ENCODE measurements at places on chromosomes 13 and 19. TPM values are rescaled to one million over a fixed set of nuclear protein-coding genes. Genes with fewer than 3 reads are reported as not detected.
A peak's percentile ranks its signal among the peaks of the same experiment; 100 is the strongest.

CYP2A6 gene
- not detected for total RNA-seq

SBSN gene
- not detected for total RNA-seq

DAND5 gene
- 1.2 TPM for total RNA-seq

CEACAM16 gene
- total RNA-seq = not detected

CYP4F11 gene
- total RNA-seq = not detected

ZNF844 gene
- total RNA-seq = 8.0 TPM

INSR gene
- total RNA-seq = 3.9 TPM

EFNB2 gene
- 2.3 TPM for total RNA-seq

ZNF575 gene
- total RNA-seq = not detected

JAK3 gene
- not detected for total RNA-seq

DNA sequence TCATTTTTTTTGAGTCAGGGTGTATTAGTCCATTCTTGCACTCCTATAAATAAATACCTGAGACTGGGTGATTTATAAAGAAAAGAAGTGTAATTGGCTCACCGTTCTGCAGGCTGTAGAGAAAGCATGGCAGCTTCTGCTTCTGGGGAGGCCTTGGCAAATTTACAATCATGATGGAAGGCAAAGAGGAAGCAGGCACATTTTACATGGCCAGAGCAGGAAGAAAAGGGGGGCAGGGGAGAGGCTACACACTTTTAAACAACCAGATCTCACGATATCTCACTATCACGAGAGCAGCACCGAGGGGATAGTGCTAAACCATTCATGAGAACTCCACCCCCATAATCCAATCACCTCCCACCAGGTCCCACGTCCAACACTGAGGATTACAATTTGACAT, 44.5 kb upstream of the MIR17HG start:
- no peak for DNase-seq

GRCh38 chr13:85615031-85615430, 184.2 kb downstream of the SLITRK6 start:
- no peak for DNase-seq

GRCh38 chr13:86282442-86282841, 483.2 kb upstream of the SLITRK6 start:
- no peak for DNase-seq

- peak; percentile 68 for DNase-seq
Observed at GRCh38 chr13:20360041-20360491, 127.9 kb upstream of the GJB6 start.

DNA sequence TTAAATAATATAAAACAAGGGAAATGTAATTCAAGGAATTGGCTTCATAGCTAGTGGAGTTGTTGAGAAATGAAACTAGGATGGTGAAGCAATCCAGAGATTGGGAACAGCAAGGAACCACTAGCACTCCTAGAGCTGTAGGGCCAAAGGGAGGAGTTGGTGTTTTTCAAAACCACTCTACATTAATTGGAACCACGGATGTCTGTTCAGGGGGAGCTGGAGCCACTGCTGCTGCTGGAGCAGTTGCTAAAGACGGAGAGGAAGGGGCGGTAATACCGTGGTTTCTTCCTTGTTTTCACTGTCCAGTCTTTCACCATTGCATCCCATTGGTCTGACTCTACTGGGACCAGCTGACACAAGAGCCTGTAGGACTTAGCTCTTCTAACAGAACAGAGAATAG, 8.5 kb downstream of the DNAJC15 start:
- DNase-seq = no peak

- no peak for DNase-seq
Observed at GRCh38 chr19:33688171-33688992, 66.6 kb downstream of the CHST8 start.

- no peak for DNase-seq
Observed at GRCh38 chr13:38355595-38356119, 6.0 kb downstream of the UFM1 start.

DNA sequence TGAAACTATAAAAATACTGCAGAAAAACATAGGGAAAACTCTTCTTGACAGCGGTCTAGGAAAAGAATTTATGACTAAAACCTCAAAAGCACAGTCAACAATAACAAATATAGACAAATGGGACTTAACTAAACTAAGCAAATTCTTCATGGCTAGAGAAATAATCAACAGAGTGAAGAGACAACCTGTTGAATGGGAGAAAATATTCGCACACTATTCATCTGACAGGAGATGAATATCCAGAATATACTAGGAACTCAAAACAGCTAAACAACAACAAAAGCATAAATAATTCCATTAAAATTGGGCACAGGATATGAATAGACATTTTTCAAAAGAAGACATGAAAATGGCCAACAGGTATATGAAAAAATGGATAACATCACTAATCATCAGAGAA, 303.6 kb upstream of the PRR20A start:
- DNase-seq = no peak

- DNase-seq = no peak
Observed at GRCh38 chr19:10516064-10516385, 1.2 kb downstream of the S1PR5 start.

DNA sequence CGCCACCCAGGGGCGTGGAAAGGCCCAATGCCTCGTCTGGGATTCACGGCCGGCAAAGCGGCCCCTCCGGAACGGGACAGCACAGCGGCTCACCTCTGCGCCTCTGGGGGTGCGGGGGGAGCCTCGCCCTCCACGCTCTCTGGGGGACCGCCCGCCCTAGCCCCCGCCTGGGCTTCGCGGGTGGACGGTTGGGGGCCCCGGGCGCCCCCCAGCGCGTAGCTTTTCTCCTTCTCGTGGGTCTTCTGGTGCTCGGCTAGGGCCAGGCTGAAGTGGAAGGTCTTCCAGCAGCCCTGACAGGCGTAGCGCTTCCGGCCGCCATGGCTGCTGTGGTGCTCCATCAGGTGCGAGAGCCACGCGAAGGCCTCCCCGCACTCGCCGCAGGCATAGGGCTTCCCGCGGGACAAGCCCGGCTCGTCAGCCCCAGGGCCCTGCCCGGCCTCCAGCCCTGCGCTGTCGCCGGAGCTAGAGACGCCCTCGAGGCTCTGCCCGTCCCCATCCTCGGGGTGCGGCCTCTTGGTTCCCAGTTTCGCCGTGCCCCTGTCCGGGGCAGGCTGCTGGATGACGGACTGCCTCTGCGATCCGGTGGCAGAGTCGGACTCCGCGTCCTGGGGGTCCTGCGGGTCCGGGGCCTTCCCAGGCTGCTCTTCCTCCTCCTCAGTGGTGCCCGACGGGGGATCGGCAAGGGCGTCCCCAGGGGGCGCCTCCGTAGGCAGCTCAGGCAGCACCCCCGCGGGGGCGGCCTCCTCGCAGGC, 13.3 kb downstream of the ZSCAN18 start:
- no peak for DNase-seq

DNA sequence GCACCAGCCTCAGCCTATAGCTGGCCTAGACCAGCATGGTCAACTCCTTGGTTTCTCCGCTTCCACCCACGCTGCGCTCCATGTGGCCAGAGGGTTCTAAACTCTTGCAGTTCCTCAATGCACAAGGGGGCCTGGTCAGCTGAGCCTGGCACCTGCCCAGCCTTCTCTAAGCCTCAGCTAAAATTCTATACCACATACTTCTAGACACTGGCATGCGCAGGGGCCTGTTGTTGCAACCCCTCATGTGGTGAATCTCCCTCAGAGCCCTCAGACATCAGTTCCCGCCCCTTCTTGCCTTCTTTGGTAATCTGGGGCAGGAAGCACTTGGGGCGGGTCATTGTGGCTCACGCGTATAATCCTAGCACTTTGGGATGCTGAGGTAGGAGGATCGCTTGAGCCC, 19.7 kb upstream of the LDLR start:
- no peak for DNase-seq

DNA sequence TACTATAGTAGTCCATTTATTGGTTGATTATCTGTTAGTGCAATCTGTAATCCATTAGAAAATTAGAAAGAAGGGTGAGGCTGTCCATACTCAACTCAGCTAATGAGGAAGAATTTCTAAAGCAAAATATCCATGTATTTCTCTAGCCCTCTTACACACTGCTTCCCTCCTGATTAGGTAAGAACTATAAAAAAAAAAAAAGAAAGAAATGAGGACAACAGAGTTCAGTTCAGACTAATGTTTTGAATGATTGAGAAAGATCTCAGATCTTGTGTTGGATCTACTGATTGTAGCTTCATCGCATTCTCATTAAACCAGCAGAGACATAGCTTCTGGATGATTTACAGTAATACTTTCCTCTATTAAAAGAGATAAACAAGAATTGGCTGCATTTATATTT, 233.3 kb downstream of the KLF5 start:
- DNase-seq = no peak

GRCh38 chr19:33280351-33280921, 21.9 kb downstream of the CEBPA start:
- DNase-seq = no peak

GRCh38 chr13:101631395-101631794, 178.9 kb downstream of the ITGBL1 start:
- DNase-seq = no peak

GRCh38 chr13:28043224-28043623, 54.7 kb upstream of the URAD start:
- DNase-seq = no peak

DNA sequence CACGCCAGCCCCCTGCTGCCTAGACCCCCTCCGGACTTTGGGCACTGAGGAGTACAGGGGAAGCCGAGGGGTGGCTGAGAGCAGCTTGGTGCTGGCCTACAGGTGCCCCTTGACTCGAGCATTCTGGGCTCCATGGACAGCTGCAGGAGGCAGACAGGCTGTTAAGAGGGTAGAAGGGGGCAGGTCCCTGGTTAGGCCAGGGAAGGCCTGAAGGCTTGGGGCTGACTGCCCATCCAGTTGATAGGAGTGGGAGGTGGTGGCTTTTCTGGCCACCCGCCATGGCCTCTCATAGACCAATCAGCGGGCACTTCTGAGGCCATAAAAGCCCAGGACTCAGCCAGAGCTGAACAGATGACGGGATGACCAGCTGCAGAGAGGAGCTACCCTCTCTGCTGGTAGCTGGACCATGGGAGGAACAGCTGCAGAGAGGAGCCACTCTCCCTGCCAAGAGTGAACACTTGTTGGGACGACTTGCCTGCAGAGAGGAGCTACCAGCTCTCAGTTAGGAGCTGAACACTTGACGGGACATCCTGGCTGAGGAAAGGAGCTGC, 10.7 kb upstream of the SUPT20H start:
- DNase-seq = no peak

DNA sequence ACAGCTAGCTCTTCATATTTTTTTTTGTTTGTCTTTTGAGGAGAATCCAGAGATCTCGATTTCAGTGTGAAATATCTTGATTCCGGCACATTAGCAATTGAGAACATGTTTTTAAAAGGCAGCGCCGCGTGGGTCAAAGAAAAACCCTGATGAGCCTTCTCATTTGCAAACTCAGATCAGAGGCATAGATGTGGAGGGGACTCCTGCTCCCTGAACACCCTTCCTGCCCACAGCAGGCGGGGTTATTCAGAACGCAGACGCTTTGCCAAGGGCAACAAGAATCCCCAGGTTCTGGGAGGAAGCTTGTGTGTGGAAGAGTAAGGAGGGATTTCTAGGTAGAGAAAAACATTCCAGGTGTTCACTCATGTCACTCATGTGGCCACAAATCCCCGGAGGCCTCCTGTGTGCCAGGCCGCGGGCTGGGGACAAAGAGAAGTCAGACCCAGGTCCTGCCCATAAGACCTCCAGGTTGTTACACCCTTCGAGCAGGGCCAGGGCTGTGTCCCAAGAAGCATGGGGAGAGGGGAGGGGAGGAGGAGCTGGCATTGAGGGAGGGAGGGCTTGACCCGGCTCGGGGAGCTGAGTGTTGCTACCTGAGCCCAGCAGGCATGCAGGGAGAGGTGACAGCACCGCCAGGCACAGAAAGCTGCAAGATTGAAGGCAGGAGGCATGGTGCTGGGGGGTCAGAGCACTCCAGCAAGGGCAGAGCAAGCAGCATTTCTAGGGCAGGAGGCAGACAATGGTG, 15.9 kb upstream of the IGLON5 start:
- DNase-seq = no peak

DNA sequence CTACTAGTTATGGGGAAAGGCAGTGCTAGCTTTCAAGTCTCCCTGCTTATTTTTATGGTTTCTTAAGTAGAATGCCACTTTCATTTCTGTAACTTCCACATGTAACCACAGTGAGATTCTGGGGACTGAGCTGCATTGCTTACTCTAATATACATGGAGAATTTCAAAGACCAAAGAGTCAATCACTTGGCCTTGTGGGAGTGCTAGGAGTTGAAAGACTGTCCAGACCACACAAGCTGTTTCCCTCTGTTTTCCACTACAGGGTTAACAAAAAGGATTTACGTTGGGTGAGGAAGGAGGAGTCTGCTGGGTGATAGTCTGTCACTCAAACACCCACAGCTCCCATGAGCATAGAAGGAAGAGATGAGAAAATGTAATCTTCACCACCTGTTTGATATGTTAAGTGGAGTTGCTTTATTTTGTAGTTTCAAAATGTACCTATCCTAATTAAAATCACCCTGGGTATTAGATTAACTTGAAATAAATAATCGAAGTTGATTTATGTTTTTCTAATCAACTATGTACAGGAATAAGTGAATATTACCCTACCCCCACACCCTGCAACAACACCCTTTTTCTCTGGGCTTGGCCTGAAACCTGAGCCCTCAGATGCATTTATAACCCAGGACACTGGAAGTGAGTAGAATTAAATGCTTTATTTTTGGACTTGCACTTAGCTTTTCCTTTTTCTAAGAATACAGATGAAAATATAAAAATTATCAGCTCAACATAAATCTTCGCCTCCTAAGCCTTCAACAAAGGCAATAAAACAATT, 225.8 kb upstream of the SLC10A2 start:
- DNase-seq = no peak

GRCh38 chr13:51912511-51913225, 50.9 kb downstream of the CCDC70 start:
- DNase-seq = no peak

- DNase-seq = no peak
Observed at GRCh38 chr19:31641591-31641990, 292.4 kb upstream of the TSHZ3 start.

DNA sequence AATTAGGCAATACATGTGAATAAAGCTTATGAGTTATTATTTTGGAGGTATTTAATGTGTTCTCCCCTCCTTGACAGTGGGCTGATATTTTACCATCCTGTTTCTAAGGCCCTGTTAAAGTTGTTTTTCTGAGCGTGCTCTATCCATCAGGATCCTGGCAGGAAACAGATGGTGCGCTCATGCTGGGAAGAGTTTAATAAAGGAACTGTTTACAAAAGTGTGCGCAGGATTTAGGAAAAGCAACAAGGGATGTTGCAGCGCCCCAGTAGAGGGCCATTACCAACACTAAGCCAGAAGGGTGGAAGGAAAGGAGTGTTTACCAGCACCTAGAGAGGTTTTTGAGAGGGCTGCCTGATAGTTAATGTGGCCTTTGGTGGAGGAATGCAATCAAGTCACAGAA, 374.5 kb downstream of the KCNRG start:
- no peak for DNase-seq

GRCh38 chr13:83121896-83122295, 760.4 kb downstream of the SLITRK1 start:
- no peak for DNase-seq

DNA sequence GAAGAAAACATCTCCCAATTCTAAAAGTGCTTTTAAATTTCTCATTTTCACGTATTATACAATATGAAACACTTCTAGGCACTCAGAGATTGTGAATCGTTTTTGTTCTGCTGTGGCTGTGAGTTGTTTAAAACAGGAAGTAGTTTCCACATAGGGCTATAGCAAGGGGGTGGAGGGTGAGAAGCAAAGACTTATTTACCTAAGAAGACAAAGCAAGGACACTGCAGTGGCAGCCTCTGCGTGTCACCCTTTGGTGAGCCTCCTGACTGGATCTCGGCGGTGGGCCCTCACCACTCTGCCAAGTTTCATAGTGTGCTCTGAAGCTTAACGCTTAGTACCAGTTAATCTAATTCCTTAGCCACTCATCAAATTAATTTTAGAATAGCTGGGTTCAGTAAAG, 56.8 kb downstream of the TNFSF13B start:
- no peak for DNase-seq

Measured in MG63 (cell line).